Cortex of kidney (tissue), 1 donor: ENCODE measurements at places on chromosomes 4 and X.
A peak's percentile ranks its signal among the peaks of the same experiment; 100 is the strongest.

DNA sequence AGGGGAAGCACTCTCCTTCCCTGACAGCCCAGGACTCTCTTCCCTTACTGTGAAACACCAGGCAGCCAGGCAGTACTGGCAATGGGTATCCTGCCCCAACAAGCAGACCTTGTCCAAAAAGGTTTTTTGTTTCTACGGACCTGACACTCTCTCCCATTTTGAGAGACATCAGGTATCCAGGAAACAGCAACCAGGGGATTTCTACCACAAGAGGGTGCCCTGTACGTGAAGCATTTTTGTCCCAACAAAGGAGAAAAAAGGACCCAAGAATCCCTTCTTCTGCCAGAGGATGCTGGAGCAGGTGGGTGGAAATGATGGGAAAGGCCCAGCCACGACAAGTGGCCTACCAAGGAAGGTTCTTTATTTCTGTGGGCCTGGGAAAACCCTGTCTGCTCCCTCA, 65.7 kb upstream of the FGF13 start:
- no peak for DNase-seq

DNA sequence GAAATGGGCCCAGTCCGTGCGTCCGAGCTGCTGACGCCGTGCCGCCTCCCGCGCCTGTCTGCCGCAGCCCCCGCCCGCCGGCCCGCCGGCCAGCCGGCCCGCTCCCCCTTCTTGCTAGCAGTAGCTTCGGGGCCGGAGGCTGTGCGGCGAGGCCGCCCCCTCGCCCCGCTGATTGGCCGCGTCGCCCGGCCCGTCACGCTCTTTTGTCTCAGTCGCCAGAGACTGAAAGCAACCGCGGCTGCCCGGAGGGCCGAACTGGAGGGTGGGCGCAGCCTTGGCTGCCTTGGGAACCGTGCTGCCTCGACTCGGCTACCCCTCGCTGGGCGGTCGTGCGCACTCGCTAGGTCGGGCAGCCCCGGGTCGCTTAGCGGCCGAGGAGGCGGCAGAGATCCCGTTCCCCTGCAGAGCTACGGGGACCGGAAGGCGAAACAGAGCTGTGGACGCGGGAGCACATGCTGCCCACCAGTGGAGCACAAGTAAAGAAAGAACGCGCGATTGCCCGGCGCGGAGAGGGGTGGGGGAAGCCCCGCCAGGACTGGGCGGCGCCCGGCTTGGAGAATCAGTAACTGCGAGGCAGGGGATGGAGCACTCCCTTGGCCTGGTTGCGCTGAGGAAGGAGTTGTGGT, at the start of gene ZCCHC18:
ZCCHC18 (plus strand) TSS at position 198 of the 626 bp plus-strand sequence. CDS start 1,589 bp downstream, outside the sequence.
- DNase-seq = peak; percentile 2

DNA sequence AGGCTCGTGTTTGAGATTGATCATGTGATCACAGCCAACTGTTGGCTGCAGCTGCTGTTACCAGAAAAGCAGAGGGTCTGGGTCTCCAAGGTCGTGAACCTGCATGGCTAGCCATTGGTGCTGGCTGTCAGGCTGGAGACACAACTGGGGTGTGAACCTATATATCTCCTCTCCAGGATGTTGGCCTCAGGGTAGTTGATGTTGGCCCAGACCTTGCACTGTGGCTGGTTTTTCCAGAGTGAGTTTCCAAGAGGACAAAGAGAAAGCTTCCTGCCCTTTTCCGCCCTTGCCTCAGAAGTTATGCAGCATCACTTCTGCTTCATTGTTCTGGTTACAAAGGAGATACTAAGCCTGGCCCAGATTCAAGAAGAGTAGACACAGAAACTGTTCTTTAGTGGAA, 607.8 kb upstream of the HS3ST1 start:
- DNase-seq = no peak

DNA sequence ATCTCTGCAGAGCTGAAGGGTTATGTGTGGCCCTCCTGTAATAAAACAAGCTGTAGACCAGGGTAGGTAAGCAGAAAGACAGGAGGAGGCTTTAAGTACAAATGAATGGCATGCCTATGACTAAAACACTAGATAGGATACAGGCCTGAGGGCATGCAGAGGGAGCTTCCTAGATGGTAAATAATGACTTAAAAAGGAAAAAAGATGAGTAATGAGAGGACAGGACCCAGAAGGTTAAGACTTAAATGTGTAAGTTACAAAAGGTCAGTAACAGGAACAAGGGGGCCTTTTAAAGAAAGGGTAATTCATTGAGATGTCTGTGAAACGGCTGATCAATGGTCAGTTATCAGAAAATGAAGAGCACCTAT, 194.8 kb downstream of the SOWAHB start:
- DNase-seq = no peak

DNA sequence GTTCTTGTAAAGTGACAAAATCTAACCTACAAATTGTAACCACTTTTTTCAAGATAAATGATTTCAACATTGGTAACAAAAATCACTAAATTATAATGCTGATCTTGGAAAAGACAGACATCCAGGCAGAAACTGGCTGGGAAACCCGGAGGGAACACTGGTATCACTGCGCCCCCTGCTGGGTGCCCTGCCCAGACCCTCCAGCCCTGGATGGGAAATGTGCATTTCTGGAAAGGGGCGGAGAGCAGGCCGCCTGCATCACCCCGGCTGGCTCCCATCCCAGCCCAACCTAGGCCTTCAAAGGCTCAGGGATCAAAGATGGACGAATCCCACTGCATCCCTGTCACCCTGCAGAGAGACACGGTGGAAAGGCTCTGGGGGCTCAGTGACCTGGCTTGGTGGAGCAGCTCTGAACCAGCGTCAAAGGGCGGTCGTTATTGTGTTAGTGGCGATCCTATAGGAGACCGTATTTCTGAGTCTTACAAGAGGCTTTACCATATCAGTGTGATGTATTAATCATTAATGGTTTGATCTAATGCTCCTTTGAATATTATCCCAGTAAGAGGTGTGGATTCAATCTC, 37.3 kb downstream of the ACOX3 start:
- peak; percentile 16 for DNase-seq

GRCh38 chr4:75745161-75745560, 20.8 kb downstream of the USO1 start:
- no peak for DNase-seq

- DNase-seq = no peak
Measured at GRCh38 chrX:138127314-138127713, 561.4 kb downstream of the ZIC3 start.

GRCh38 chrX:13008851-13009250, 33.9 kb downstream of the TMSB4X start:
- no peak for DNase-seq

DNA sequence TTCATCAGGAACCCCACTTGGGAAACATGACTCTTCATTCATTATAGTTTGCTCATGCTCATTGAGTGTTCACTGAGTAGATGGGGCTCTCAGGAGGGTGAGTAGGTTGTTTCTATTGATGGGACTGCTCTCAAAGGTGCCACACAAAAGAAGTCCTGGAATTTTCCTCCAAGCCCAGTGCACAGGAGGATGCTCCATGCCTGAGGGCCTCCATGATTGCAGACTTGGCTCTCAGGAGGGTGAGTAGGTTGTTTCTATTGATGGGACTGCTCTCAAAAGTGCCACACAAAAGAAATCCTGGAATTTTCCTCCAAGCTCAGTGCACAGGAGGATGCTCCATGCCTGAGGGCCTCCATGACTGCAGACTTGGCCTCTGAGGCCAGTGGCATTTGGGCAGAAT, 108.5 kb downstream of the ZNF674 start:
- no peak for DNase-seq

- no peak for DNase-seq
Measured at GRCh38 chr4:150181536-150181935, 103.3 kb downstream of the DCLK2 start.

GRCh38 chr4:37648084-37648817, 37.9 kb downstream of the RELL1 start:
- no peak for DNase-seq

- DNase-seq = no peak
Measured at GRCh38 chr4:1318046-1318375, 28.3 kb downstream of the MAEA start.

DNA sequence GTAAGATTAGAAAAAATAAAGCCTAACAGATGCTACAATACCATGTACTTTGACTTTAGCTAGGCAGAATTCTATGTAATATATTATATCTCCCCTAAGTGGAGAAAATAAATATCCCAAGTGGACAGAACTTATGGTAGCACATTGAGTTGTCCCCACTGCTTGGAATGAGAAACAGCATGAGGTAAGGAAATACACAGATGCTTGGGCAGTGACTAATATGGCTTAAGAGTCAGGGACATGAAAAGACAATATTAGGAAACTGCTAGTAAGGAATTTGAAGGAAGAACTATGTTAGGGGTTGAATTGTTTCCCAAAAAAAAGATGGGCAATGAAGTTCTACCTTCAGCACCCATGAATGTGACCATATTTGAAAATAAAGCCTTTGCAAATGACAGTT, 2265.1 kb downstream of the PCDH7 start:
- DNase-seq = no peak

GRCh38 chr4:152356428-152357034, 179.4 kb downstream of the FBXW7 start:
- DNase-seq = no peak

GRCh38 chr4:26884486-26884988, 23.9 kb downstream of the STIM2 start:
- no peak for DNase-seq

DNA sequence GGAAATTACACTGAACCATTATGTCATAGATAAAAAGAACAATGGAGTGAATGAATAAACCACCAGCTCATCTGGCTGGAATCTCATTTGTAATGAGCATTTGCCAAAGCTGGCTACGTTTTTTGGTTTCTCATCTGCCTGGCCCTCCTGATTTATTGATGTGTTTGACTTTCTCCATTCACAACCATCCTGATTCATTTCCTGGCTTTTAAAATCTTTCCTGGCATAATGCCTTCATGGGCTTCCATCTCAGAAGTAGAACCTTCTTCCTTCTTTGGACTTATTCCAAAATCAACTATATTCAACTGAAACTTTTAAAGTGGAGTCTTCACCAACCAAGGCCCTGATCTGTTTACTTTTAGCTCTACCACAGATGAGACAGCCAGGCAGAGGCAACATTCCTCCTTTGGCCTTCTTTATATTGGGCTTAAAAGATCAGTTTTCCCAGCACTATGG, 36.0 kb upstream of the ARSJ start:
- DNase-seq = no peak

DNA sequence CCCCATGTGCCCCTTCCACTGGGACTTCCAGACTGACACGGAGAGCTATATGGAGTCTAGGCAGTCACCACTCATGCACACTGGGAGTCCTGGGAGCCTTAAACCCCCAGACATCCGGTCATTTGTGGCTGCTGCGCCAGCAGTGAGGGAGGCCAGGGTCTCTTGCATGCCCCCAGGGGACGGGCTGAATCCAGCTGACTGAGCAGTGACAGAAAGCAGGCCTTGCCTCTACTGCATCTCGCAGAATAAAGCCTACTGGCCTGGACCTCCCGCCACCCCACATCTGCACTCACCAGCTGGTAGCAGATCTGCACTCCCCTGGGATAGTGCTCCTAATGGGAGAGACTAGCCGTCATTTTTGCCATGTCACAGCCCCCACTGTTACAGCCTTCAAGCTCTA, 1234.2 kb downstream of the FAM133A start:
- no peak for DNase-seq

DNA sequence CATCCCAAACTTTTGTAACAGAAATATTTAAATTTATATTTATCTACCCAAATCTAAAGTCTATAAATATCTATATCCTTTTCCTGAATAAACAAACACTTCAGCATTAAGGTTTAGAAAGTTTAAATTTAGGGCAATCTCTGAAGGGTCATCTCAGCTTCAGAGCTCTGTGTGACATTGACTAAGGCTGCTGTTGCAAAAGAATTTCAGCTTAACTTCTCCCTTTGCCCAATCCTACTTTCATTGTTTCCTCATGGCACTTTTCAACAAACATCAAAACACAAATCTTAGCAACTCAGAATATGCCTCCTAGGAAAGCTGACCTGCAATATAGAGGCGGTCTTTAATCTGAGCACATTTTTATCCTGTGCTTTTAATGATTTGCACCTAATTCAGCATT, 79.7 kb upstream of the BANK1 start:
- DNase-seq = no peak

DNA sequence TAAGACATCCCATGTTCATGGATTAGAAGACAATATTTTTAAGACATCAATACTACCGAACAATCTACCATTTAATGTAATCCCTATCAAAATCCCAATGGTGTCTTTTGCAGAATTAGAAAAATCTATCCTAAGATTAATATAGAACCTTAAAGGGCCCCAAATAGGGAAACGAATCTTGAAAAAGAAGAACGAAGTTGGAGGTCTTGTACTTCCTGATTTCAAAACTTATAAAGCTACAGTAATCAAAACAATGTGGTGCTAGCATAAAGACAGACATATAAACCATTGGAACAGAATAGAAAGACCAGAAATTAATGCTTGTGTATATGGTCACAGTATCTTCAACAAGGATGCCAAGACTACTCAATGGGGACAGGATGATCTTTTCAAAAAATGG, 42.0 kb downstream of the CENPE start:
- DNase-seq = no peak

DNA sequence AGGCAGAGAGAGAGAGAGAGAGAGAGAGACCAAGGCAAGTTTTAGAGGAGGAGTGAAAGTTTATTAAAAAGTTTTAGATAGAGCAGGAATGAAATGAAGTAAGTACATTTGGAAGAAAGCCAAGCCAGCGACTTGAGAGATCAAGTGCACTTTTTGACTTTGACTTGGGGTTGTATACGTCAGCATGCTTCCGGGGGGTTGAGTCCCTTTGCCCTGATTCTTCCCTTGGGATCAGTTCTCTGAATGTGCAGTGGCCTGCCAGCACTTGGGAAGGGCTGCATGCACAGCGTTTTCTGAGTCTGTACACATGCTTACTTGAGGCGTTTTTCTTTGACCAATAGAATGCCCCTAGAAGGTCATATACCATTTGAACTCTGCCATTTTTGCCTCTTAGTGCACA, 400.5 kb downstream of the PDGFC start:
- DNase-seq = no peak

DNA sequence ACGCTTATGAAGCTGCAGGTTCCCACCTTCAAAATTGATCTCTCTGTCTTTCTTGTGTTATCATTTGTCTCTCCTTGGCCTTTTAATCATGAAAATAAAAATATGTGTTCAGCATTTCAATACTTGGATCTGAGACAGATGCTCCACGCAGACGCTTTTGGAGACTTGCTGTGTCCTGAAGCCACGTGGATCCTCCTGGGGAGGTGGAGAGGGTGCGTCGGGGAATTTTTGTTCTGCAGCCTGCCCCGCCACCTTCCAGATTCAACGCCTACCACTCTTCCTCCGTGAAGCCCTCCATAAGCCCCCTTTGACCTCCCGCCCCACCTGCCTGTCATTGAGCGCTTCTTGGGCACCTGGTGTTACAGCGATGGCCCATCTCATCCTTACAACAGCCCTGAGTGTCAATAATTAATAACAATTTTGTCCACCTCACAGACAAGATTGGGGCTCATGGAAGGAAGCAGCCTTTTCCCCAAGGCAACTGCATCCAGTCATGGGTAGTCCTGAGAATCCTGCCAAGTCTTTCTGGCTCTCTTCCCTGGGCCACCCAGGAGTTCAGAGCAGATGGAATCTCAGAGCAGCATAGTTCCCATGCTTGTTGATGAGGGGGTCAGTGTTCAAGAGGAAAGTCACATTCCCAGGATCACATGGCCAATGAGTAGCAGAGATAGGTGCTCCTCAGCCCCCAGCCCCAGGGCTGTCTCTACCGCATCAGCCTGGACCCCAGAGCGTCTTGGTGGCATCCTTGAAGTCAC, 172.6 kb upstream of the PSAPL1 start:
- DNase-seq = no peak

- no peak for DNase-seq
Measured at GRCh38 chr4:108922191-108922590, 159.3 kb upstream of the ETNPPL start.
